ENCODE measurements at places on chromosomes 13 and 19. TPM values are rescaled to one million over a fixed set of nuclear protein-coding genes. Genes with fewer than 3 reads are reported as not detected.

MYPOP gene
- 1.1 TPM for polyA plus RNA-seq

RNF113B gene
- polyA plus RNA-seq: not detected

TMPRSS9 gene
- polyA plus RNA-seq: not detected

- peak overlapping the region; percentile 67 for H3K27ac ChIP-seq
- peaks cover 16% of the 10 kb centered on the region for H3K36me3 ChIP-seq
- H3K4me3 ChIP-seq: peak overlapping the region; percentile 97
- DNase-seq: no peak
These were observed 650 bp downstream of the DDA1 start for GRCh38 chr19:17309965-17310461.

DNA sequence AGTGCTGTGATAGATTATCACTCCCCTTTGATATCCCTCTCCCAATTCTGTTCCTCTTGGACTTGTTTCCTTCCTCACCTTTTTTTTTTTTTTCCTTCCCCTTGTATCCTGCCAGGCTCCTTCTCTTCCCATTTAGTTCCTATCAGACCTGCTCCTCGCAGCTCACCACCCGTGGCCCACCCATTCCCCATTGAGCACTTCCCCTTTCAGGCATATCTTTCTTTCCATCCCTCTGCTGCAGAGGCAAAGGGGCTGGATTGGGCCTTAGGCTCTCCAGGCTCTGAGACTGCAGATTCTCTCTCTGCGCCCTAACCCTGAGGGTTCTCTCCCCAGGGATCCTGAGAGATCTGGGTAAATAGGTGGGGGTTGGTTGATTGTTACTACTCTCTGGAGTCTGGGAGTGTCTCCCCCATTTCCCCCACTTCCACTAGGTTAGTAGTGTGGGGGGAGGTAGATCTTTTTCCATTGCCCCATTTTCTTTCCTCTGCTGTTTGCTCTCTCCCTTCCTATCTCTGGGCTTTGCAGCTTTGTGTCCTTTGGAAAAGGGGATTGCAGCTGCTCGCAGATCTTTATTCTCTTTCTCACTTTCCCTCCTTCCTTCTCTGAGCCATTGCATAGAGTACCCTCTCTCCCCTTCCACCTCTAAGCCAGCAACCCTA, 2.3 kb downstream of the ARHGAP35 start:
- no peak overlapping the region for H3K27ac ChIP-seq
- peaks cover 46% of the 10 kb centered on the region for H3K4me1 ChIP-seq
- peak overlapping the region; percentile 94 for H3K4me3 ChIP-seq
- peaks cover 7% of the 10 kb centered on the region for H3K36me3 ChIP-seq
- no peaks in the 10 kb centered on the region for H3K27me3 ChIP-seq
- no peak for DNase-seq

GRCh38 chr13:96091164-96092117, 1.5 kb downstream of the HS6ST3 start:
- peaks cover 33% of the 10 kb centered on the region for H3K27me3 ChIP-seq
- no peak overlapping the region for H3K4me3 ChIP-seq
- H3K4me1 ChIP-seq: peaks cover 4% of the 10 kb centered on the region
- H3K36me3 ChIP-seq: no peaks in the 10 kb centered on the region
- DNase-seq: no peak

DNA sequence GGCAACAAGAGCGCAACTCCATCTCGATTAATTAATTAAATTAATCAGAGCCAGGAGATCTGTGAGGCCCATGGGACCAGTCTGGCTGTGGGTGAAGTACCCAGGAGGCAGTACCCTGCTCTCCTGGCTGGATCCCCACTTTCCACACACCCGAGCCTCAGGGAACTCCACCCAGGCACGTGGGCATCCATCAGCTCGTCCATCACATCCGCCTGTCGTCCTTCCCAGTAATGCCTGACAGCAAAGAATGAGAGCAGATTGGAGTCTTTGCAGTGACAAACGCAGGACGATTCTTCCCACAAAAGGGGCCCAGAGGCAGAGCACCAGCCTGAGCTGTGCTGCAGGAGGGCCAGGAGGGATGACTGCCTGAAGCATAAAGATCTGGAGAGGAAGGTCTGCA, 35.8 kb downstream of the VSTM2B start:
- no peak overlapping the region for H3K4me3 ChIP-seq
- no peak overlapping the region for H3K27ac ChIP-seq
- no peak for DNase-seq
- no peaks in the 10 kb centered on the region for H3K4me1 ChIP-seq
- H3K27me3 ChIP-seq: no peaks in the 10 kb centered on the region
